ENCODE measurements at places on chromosomes 7 and 10.

GRCh38 chr7:117476557-117477215 lies 3.1 kb upstream of the CFTR start:
- no peak for DNase-seq

DNA sequence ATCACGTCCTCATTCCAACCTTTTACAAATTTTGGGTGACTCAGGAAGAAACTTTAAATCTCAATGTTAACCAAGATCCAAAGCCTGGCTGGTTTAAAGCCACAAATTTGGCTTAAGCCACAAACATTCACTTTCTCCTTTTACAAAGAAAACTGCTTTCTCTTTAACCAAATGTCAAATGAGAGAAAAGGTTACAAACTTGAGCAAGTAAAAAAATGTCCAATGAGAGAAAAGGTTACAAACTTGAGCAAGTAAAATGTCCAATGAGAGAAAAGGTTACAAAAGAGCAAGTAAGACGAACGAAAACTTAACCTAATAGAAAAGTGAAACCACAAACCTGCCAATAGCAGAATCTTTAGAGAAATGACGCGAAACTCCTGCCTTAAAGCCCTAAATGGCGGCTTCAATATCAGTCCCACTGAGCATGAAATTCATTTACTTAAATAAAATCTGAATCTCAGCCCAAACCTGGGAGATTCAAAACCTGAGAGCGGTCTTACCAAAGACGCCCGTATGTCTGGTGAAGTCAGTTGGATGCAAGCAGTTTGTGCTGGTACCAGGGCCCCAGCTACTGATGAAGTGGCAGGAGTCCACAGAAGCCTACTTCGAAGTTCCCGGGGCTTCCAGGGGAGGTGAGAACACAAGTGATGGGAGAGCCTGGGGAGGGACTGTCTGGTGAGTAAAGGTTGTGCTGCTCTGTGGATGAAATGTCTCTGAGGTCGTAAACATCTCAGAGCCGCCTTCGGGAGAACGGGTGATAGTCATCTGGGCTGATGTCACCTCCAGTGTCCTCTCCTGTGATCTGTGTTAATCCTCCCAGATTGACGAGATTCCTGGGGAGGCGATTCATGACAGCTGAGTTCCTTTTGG lies 74.6 kb downstream of the PAXIP1 start:
- peak; percentile 25 for DNase-seq

DNA sequence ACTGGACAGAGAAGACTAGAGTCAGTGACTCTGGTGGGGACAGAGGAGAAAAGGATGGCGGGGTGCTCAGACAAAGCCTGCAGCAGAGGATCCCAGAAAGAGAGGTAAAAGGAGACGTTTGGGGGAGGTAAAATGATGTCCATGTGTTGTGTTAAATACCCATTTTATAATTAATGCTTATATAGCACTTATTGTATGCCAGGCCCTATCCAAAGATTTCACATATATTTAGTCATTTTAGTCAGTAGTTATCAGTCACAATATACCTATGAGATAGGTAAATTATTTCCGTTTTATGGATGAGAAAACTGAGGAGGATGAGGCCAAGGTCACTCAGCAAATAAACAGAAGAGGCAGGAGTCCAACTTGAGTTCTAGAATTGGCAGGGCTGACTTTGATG lies 144.6 kb upstream of the SEMA3E start:
- no peak for DNase-seq

- no peak for DNase-seq
Measured at GRCh38 chr10:80276335-80276734, 13.1 kb downstream of the MAT1A start.

- DNase-seq: no peak
Measured at GRCh38 chr10:71127104-71127503, 85.3 kb upstream of the UNC5B start.

Data from effector memory CD4-positive, alpha-beta T cell (primary cell).